BJ (cell line): ENCODE measurements at places on chromosomes 16 and 17.
A peak's percentile ranks its signal among the peaks of the same experiment; 100 is the strongest.

DNA sequence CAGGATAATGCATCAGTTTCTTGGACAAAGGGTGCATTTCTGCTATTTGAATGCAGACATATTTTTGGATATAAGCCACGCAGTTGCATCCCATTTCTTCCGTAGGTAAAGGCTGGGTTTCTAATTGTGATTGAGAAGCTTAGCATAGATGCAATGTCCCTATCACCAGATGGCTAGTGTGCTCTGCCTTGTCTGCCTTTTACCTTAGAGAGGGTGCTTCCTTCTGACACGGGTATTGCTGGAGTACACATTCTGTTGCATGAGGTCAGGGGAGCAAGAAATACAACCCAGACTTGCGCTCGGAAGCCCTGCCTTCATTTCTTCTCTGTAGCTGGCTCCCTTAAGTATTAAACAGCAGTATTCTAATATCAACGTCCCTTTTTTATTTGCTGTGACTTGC, 337.4 kb downstream of the WWOX start:
- no peak for DNase-seq

DNA sequence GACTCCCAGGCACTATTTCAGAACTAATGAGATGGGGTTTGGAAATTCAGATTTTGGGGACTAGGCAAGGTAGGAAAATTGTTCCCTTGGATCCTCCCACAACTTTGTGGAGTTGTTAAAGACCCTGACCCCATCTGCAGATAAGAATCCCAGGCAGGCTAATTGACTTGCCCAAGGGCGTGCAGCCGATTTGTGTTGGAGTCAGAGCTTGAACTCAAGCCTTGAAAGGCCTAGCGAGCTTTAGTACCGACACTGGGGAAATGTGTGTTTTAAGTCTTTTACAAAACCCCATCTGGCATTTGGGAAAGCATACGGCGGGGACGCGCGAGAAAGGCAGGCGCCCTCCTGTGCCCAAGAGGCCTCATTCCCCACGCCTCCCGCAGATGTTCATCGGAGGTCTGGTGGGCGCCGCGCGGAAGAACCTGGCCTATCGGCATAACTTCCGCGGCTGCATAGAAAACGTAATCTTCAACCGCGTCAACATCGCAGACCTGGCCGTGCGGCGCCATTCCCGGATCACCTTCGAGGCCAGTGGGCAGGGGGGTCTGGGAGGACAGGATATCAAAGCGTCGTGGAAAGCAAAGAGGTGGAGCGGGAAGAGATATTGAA, 4.3 kb downstream of the CNTNAP1 start:
- DNase-seq: no peak

DNA sequence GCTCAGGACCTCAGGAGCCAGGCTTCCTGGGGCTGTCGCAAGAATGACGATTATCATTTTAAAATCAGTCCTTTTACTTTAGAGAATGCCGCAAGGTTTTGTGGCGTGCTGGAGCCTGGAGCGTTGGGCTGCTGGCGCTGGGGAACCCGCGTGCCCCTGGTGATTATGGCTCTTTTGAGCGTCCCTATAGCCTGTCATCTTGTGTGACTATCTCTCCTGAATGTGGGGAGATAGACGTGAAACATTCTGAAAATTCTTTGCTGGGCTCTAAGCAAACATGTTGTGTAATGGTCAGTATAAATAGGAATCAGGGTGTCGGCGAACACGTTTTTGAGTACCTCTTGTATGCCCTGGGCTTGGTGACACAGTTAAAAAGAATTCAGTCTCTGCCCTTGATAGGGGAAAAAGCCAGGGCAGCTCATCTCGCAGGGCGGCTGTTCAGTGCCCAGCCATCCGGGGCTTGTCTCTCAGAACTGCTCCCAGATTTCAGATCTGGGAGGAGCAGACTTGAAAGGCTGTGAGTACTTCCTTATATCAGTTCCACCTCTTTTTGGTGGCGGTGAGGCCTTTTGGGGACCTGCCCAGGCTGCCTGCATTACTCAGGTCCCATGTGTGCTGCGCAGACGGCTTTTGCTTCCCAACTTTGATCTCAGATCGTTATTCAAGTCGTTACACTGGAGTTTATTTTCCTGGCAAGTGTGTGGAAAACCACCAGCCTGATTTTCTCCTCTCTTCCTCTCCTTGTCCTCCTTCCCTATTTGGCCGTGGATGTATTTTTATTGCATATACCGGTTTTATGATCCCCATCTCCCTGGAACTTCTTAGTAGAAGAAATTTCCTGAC, 973 bp downstream of the SLC7A6 start:
- DNase-seq: peak; percentile 56

- DNase-seq: no peak
These were observed 31.4 kb downstream of the HS3ST3B1 start for GRCh38 chr17:14332331-14332730.

DNA sequence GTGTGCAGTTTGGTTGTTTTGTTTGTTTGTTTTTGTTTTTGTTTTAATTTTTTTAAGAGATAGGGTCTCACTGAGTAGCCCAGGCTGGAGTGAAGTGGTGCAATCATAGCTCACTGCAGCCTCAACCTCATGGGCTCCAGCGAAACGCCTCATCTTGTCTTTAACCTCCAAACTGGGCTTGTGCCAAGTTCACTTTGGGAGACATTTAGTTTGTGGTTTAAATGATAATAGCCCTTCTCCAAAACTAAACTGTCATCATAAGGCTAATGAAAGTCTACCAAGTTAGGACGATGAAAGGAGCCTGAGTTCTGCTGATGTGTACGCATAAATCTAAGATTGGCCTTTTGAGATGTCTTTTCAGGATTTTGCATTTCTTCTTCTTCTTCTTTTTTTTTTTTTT, 6.5 kb upstream of the CARD14 start:
- DNase-seq: no peak

GRCh38 chr17:6195123-6195522, 124.9 kb downstream of the WSCD1 start:
- no peak for DNase-seq

- DNase-seq: no peak
These were observed 44.0 kb downstream of the ANKRD11 start for GRCh38 chr16:89446136-89446974.

GRCh38 chr17:69743091-69743490, 328.6 kb downstream of the MAP2K6 start:
- DNase-seq: no peak

- no peak for DNase-seq
These were observed 18.0 kb downstream of the CCR7 start for GRCh38 chr17:40547079-40547784.

GRCh38 chr17:82502207-82502606, 17.3 kb upstream of the FOXK2 start:
- DNase-seq: no peak

DNA sequence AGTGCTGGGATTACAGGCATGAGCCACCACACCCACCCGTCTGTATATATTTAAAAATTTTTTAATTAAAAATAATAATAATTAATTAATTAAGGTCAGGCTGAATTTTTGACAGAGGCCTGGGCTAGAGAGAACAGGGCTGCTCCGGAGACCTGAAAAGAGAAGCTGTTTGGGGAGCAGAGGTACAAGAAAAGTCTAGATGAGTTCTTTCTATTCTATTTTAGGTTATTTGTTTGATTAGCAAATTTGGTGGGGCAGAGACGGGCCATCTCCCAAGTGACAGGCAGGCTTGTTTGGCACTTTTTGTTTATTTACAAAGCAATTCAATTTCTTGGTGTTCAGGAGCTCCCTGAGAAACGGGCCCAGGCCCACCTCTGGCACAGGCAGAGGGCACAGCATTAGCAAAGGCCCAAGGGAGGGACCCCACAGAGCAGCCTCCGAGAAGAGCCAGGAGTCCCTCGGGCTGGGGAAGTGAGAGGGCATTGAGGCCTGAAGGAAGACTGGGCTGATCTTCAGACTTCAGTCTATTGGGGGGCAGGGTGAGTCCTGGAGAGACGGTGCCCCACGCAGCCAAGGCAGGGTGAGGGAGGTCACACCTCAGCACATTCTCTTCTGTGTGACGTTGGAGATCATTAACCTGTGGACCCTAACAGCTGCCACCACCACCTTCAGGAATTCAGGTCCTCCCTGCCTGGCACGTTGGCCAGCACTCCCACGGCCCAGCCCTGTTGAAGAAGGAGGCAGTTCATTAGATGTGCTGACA, 10.8 kb upstream of the RIPOR1 start:
- DNase-seq: no peak

- DNase-seq: no peak
These were observed 15.8 kb downstream of the TMC6 start for GRCh38 chr17:78112518-78113471.

DNA sequence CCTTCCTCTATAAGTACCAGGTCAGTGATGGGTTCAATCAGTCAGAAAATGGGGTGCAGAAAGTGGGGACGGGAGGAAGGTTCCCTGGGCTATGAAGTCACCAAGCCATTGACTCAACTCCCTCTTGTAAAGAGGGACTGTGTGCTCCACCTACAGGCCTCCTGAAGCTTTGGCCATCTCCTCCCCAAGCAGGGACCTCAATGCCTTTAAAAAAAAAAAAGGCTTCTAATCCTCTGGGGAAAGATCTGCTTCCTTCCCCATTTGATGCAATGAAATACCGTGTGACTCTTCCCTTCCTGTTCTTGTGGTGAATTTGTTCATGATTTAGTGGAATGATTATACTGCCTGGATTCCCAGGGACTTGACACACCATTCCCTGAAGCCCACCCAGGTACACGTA, 30.8 kb downstream of the VWA3A start:
- DNase-seq: no peak

GRCh38 chr16:22381392-22381791, 7.0 kb upstream of the CDR2 start:
- no peak for DNase-seq

GRCh38 chr16:31201582-31202413, 762 bp downstream of the PYCARD start:
- no peak for DNase-seq

DNA sequence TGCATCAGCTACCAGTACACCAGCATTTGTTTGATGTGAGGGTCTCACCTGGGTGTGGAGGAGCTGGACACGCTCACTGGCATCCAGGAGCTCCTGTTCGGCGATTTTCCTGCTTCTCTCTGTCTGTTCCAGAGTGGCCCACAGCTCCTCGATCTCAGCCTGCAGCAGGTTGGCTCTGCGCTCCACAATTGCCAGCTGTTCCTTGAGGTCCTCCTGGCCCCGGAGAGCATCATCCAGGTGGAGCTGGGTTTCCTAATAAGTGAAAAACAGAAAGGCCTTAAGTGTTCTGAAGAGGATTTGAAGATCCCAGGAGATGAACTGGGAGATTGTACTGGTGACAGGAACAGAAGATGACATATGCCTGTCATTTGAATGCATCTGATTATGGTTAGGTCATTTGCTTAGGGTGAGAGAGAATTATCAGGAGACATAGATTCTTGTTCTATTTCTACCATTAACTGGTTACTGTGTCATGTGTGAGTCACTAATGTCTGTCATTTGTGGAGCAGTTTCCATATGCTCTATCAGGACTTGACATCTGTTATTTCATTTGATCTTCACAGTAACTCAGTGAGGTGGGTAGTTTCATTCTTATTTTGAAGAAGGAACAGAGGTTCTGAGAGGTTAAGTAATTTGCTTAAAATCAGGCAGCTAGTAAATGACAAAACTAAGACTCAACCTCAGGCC, 21.5 kb upstream of the MYH13 start:
- DNase-seq: no peak

DNA sequence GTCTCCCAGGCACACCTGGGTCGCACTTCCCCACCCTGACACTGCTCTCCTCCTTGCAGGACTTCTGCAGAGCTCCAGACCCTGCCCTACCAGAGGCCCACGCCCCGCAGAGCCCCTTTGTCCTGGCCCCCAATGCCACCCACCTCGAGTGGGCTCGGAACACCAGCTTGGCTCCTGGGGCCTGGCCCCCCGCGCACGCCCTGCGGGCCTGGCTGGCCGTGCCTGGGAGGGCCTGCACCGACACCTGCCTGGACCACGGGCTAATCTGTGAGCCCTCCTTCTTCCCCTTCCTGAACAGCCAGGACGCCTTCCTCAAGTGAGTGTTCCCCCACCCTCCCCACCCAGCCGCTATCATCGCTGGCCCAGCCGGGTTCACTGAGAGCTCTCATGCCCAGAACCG, 79.6 kb downstream of the MGAT5B start:
- DNase-seq: no peak

DNA sequence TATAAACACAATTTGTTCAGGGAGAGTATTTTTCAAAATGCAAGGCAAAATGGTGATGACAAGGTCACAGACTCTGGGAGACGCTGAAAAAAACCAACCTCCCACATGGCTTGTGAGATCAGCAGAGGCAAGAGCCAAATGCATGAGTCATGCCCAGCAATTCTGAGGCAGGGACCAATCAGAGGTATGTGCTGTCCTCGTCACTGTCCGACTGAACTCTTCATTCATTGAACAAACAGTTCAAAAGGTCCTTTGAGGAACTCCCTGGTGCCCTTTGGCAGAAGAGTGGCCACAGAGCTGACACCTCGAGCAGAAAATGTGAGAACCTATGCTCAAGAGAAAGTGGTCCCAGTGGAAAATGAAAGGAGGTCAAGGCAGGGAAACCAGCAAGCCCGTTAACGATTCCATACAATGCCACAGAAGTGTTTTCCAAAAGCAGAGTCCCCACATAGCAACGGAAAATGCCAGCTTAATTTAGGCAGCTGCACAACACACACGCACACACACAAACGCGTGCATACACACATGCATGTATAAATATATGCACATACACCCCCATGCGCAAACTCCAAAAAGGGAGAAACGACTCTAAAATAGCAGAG, 50.9 kb downstream of the CDH11 start:
- DNase-seq: peak; percentile 84

GRCh38 chr16:28140788-28141618, 70.8 kb downstream of the XPO6 start:
- DNase-seq: no peak

DNA sequence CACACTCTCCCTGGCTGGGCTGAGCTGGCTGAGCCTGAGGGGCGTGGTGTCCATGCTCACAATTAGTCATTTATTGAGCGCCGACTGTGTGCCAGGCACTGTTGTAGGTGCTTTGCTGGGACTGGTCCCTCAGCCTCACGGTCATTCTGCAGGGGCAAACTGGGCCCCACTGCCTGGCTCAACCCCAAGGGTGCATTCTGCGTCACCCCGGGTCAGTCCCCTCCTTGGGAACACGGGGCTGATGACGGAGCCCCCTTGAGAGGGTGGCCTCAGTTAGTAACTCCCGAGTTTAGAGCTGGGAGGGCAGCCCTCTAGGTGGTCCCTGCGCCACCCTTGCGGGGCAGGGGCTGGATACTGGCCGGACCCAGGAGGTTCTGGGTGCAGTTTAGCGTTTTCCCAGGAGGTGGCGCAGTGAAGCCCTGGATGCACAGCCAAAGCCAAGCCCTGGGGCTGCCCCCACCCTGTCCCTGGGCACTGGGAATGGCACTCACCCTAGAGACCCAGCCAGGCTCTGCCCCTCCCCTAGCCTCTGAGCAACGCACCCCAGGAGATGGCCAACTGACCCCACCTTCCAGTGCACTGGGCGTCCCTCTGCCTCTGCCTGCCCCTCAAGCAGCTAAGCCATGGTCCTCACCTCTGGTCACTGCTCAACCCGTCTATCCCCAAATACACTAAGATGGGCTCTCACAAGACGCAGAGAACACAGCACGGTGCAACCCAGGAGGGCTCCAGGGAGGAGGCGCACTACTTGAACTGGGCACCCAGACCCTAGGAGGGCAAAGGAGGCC, 243.2 kb upstream of the GSE1 start:
- no peak for DNase-seq
